Stimulated activated naive CD4-positive, alpha-beta T cell treated with Interleukin-2 at 50 U/mL for 16 hours (primary cell): ENCODE measurements at places on chromosomes 6 and 20.

- DNase-seq = no peak
These were observed 9.7 kb upstream of the NPEPL1 start for GRCh38 chr20:58682656-58683531.

DNA sequence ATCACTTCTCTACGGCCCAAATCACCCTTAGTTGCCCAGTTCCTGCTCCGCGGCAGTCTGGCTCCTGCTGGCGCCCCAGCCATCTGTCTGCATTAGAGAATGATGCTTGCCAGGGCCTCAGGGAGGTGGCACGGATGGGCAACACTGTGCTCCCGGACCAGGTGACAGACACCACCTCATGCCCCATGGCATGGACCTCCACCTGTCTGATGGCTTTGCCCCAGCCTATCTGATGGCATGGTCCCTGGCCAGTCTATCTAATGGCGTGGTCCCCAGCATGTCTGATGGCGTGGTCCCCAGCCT is 18.8 kb upstream of the MRGBP start:
- DNase-seq = no peak

GRCh38 chr6:36266913-36267644 is 2.8 kb upstream of the PNPLA1 start:
- no peak for DNase-seq

DNA sequence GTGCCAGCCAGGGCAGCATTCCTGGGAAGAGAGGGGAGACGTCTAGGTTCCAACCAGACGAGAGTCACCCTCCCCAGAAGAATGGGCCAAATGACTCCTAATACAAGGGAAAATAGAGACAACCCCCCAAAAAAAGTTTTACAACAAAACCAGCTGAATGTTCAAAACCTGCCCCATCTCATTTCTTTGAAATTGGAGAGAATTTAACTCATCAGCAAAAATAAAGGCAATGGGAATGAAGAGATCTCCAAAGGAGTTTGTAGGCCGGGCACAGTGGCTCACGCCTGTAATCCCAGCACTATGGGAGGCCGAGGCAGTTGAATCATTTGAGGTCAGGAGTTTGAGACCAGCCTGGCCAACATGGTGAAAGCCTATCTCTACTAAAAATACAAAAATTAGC is 9.7 kb upstream of the EMILIN3 start:
- no peak for DNase-seq

GRCh38 chr6:27693766-27694546 is 218.2 kb downstream of the OR2B2 start:
- DNase-seq = peak; percentile 11

- no peak for DNase-seq
These were observed 93.0 kb upstream of the POPDC3 start for GRCh38 chr6:105272786-105273185.

DNA sequence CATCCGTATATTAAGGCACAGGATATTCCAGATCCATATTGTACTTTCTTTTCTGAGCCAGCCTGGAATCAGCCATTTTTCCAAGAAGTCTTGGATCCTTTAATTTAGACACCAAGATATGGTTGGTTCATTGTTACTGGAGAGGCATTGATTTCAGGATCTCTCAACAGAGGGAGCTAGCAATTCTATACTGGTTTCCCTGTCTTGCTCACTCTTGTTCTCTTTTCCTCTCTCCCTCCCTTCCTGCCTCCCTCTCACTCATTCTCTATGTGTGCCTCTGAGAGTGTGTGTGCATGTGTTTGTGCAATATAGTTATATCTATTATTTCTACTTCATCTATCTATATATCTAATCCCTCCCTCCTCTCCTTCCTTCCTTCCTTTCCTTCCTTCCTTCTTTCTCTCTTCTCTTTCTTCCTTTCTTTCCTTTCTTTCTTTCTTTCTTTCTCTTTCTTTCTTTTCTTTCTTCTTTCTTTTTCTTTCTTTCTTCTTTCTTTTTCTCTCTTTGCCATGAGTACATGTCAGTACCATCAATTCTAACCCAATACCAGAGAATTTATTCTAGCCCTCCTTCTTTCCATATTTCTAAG is 299.1 kb downstream of the EPHA7 start:
- DNase-seq = no peak

- DNase-seq = no peak
These were observed 135.4 kb upstream of the AKIRIN2 start for GRCh38 chr6:87837444-87837843.

GRCh38 chr6:97405818-97406409 is 122.9 kb upstream of the MMS22L start:
- DNase-seq = no peak

DNA sequence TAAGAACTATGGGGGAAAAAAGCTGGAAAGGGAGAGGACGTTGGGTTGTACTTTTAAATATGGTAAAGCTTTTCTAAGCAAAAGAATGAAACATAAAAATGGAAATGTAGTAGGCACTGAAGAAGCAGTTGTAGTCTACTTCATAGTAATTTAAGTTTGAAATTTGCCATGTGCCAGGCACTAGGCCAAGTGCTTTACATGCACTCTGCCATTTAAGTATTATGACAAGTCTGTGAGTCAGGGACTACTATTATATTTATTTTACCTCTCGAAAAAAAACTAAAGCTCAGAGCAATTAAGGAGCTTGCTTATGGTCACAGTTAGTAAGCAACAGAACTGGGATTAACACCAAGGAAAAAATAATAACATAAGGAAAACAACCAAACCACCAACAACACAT is 257.8 kb downstream of the GMDS start:
- no peak for DNase-seq
